GM06990 (cell line): ENCODE measurements at places on chromosomes 6 and 20.
A peak's percentile ranks its signal among the peaks of the same experiment; 100 is the strongest.

GRCh38 chr6:168221497-168222079, 98.0 kb downstream of the DACT2 start:
- no peak for DNase-seq

DNA sequence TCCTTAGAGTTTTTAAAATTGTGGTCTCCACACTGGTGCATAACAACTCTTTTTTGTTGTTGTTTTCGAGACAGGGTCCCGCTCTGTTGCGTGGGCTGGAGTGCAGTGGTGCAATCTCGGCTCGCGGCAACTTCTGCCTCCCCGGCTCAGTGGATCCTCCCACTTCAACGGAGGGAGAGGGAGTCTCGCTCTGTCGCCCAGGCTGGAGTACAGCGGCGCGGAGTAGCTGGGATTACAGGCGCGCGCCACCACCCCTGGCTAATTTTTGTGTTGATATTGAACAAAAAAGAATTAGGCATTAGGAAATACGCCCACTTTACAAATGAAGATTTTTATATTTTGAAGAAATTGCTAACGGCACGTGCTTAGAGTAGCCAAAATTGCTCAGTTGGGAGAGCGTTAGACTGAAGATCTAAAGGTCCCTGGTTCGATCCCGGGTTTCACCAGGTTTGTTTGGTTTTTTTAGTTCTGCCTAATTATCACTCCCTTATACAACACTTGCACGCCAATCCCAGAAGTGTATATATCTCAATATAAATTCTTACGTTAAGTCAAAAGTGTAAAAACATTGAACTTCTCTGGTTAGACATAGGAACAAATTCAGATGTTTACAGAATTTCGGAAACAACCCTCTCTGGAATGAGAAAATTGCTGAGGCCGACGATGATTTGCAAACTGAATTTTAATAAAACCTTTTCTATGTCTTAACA, 159.6 kb downstream of the TRIM27 start:
- no peak for DNase-seq

- no peak for DNase-seq
Observed at GRCh38 chr6:41713159-41713649, 22.2 kb downstream of the TFEB start.

DNA sequence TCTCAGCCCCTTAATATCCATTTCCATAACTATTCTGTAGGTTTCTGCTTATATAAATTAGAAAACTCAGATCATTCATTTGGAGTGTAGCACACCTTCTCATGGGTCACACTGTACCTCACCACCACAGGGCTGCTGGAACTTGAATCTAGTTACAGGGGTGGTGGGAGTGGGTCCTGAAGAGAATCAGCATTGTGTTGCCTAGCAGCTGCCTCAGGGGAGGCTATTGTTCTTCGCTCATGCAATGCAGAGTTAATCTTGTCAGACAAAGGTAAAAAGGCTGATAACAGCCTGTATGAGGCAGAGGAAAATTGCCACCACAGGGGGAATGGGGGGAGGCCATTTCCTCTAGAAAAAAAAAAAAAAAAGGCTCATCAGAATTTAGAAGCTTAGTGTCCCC, 496.0 kb upstream of the ADGRB3 start:
- no peak for DNase-seq

DNA sequence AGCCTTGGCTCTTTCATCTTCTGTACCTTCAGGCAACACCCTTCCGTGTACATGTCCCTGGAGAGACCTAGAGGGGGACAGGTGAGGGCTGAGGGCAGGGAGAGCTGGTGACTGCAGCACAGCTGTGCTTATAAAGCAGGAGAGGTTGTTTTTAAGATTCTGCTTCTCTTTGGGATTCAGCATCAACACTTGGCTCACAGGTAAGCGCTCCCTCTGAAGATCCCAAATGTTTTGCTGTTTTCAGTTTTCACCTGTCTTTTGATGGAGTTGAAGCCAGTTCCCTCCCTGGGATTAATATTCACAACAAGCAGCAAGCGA, 19.4 kb upstream of the TRAF3IP2 start:
- no peak for DNase-seq

GRCh38 chr20:45067087-45067486, 33.8 kb downstream of the KCNS1 start:
- no peak for DNase-seq

GRCh38 chr6:130019326-130020072, 1.1 kb downstream of the L3MBTL3 start:
- DNase-seq = peak; percentile 64

- DNase-seq = no peak
Observed at GRCh38 chr6:149228311-149228955, 89.1 kb upstream of the TAB2 start.

DNA sequence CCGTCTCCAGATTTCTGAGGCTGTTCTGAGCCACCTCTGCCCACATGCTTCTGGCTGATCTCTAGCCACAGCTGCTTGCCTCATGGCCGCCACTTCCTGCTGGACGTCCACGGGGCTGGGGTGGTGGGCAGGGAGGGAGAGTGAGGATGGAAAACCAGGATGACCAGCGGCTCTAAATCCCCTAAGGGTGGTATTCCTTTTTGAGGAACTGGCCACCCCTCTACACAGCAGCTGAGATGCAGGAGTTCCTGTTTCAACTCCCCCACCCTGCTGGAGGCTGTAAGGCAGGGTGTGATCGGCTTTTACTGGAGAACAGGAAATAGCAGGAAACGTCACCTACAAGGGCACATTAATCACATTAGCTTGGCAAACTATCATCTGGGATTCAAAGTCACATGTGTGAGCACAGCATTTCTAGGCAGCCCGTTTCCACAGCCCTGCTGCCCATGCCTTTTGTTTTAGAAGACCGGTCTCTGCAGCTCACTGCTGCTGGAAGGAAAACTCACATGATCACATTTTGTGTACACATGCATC, 181.6 kb upstream of the ECI2 start:
- DNase-seq = peak; percentile 18

- no peak for DNase-seq
Observed at GRCh38 chr6:137754866-137755265, 112.2 kb upstream of the TNFAIP3 start.

GRCh38 chr20:63072991-63073737, 66.4 kb upstream of the BHLHE23 start:
- no peak for DNase-seq

- DNase-seq = no peak
Observed at GRCh38 chr6:16594849-16595248, 166.4 kb downstream of the ATXN1 start.

- DNase-seq = no peak
Observed at GRCh38 chr6:106886922-106887797, 87.4 kb downstream of the CD24 start.

DNA sequence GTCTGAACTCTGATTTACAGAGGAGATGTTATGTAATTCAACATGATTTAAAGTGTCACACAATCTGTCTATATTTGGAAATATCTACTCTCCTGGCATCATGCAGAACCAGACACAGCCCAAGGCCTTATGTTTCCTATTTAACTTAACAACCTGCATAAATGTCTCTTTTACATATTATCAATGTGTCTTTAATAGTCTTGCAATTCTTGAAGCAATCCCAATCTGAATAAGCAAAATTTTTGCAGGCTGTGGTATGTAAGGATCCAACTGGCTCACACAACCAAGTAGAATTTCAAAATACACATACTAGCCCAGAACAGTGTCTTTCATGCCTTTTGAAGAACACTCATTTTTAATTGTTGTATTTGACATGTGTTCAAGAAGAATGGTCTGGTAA, 443.2 kb downstream of the MAFB start:
- no peak for DNase-seq

DNA sequence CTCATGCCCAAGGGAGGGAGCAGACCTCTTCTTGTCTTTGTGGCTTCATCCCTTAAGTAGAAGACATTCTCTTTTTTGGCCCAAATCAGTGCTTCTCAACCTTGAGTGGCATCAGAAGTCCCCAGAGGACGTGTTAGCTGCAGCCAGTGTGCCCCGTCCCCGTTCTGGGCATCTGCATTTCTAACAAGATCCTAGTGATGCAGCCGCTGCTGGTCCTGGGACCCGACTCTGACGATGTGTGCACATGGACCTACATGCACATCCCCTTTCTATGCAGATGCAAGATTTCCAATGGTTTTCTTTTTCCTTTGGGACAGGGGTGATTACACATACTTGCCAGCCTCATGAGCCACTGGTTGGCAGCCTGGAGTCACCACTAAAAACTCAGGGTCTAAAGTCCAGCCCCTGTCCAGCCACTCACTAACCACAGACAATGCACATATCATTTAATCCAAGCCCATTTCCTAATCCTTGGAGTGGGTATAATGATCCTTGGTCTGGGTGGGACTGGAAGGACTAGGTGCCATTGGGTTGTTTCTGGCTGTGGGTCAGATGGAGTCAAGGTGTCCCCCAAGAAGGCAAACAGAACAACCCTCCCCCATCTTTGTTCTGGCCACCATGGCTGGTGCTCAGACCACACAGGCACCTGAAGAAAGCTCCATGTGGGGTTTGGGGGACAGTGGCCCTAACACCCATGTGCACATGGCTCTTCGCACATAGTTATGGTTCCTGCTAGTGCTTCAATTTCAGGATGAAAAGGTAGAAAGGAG, 6.4 kb downstream of the ACSS1 start:
- DNase-seq = no peak

GRCh38 chr6:36374194-36374593, 13.3 kb downstream of the ETV7 start:
- no peak for DNase-seq

- DNase-seq = no peak
Observed at GRCh38 chr6:95093154-95093553, 484.2 kb upstream of the MANEA start.

DNA sequence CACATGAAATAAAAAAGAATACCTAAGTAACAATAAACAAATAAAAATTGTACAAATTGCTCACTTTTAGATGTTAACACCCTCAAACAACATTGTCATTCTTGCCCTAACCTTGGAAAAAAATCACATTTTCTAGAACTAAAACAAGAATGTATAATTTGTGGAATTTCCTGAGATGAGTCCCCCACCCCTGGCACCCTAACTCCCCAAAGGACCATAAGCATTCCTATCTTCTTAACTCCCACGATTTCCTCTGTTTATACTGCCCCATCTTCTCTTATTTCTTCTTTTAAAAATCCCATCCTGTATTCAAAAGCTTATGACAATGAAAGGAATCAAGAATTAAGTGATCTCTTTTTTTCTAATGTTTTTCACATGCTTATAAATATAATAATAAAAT, 70.9 kb downstream of the IBTK start:
- DNase-seq = no peak

DNA sequence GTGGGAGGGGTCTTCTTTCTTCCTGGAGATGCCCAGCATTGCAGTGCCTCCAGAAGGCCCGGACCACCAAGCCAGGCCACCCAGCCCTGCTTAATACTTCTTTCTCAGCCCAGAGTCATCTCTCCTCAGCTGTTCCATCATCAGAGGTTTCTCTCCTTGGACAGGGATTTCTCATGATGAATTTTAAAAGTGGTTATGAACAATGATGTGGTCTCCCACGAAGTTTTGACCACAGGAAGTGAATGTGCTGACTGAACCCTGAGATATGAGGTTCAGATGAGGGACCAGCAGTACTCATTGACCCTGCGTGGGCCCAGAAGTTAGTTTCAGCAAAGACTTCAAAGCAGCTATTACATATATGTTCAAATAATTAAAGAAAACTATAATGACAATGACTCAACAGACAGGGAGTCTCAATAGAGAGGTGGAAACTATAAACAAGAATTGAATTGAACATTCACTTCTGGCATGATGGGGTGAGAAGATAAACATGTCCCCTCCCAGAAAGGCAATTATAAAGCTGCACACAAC, 114.5 kb upstream of the SLC22A16 start:
- peak; percentile 36 for DNase-seq

DNA sequence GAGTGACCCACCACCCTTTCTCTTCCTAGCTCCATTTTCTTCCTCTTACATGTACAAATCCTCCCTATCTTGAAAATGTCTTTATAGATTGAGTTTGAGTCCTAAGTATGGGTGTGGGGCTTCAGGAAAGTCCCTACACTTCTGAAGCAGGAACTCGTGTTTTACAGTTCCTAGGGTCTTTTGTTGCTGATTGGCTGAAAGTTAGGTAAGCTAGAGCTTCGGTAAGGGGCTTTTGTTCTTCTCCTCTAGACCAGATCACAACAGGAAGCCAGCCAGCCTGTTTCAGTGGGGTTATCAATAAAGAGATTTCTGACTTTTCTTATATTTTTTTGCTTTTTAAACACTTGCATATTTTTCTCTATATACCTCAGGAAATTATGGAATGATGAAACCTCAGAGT, 51.3 kb downstream of the CNR1 start:
- no peak for DNase-seq

DNA sequence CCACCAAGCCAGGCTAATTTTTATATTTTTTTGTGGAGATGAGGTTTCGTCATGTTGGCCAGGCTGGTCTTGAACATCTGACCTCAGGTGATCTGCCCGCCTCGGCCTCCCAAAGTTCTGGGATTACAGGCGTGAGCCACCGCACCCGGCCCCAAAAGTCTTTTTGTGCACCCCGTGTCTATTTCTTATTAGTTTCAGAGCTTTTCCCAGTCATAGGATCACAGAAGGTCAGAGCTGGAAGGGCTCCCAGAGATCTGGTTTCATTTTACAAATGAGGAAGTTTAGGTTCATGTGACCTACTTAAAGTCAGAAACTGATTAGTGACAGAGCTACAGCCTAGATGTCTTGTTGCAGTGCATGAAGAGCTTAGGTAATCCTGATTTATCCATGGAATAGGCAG, 1.6 kb upstream of the OGFRL1 start:
- no peak for DNase-seq

GRCh38 chr20:10739134-10739533, 65.3 kb upstream of the JAG1 start:
- no peak for DNase-seq

DNA sequence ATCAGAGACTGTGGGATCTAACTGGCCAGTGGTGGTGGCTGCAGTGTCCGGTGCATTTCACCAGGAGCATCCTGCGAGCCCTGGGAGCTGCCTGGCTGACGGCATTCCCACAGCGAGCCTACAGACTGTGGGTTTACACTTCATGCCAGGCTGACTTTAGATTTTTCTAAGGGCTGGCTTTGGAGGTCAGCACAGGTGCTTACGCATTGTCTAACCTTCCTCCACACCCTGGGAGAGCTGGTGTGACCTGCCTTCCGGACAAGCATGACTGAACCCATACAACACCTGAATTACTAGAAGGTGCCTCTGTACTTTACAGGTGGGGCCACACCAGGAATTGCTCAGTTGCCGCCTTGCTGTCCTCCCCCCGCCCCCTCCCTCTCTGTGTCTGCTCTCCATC, 96.2 kb downstream of the RREB1 start:
- DNase-seq = no peak

DNA sequence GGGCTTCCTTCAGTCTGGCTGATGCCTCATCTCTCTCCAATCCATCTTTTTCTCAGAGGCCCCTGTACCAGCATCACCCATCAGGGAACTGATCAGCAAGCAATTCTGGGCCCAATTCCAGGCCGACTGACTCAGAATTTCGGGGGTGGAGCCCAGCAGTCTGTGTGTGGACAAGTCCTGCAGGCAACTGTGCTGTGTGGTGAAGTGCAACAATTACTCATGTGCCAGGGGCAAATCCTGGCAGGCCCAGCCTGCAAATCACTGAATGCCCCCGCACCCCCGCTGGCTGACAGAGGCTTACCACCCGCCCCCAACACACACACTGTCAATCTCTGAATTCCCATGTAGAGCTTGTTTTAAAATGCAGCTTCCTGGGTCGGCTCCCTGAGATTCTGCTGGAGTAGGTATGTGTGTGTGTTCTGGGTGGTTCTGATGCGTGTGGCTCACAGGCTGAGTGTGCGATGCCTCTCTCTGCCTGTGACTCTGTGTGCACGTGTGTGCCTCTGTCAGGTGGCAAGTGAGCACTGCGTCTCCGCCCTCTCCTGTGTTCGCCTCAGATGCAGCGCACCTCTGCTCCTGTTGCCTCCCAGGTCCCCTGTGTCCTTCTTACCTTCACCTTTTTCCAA, 45.4 kb downstream of the SSR1 start:
- no peak for DNase-seq

- no peak for DNase-seq
Observed at GRCh38 chr6:30747300-30747687, 2.9 kb upstream of the IER3 start.
